ENCODE measurements at places on chromosomes 2 and 18.

GRCh38 chr2:169838743-169839489, 11.7 kb downstream of the UBR3 start:
- no peak for DNase-seq

DNA sequence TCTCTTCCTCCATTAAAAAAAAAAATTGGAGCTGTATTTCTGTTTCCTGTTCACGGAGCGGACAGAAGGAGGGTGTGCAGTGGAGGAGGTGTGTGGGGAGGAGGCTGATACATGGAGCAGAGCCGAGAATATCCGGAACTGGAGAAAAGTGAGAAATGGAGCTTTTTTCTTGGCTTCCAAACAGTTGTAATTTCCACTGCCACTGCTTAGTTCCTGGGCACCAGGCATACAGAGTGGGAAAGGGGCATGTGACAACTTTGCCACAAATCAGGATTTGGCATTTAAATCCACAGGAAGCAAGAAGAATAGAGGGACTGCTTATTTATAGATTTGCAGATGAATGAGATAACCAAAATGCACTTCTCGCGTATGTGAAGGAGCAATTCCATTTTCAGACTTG, 71.2 kb downstream of the BCL11A start:
- no peak for DNase-seq

DNA sequence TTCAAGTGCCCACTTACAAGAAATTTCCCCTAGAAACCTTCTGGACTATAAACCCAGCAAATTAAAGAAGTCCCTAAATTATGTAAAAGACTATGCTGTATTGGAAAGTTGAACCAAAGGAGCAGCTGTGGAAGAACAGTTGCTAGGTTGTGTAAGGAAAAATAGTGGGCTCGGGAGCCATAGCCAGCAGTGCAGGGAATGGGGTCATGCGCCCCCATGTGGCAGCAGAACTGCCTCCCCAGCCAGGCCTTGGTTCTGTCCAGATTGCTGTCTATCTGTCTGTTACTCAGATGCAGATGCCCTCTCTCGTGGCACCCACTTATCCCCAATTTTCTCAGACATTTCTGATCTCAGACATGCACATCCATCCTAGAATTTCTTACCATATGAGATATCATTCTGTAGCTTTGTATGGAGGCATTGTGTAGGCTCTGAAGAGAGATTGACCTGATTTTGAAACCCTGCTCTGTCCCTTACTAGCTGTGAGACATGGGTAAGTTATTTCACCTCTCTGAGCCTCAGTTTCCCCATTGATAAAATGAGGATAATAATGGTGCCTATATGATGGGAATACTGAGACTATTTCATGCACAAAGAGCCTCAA, 258.3 kb downstream of the SS18 start:
- peak; percentile 79 for DNase-seq

DNA sequence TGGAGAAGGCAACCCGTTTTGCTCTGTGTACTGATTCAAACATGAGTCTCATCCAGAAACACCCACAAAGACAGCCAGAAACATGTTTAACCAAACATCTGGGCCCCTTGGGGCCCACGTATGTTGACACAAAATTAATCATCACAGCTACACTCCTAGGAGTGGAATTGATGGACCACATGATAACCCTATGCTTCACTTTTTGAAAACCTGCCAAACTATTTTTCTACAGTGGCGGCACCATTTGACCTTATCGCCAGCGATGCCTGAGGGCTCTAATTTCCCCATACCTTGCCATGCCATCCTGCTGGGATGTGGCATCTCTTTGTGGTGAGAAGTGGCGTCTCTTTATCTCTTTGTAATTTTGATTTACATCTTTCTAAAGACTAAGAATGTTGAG, 38.5 kb downstream of the PSMG2 start:
- DNase-seq, result no peak

GRCh38 chr2:222613715-222614331, 42.1 kb downstream of the FARSB start:
- DNase-seq, result no peak

- DNase-seq, result no peak
Measured at GRCh38 chr2:140990416-140990815, 1140.4 kb downstream of the LRP1B start.

DNA sequence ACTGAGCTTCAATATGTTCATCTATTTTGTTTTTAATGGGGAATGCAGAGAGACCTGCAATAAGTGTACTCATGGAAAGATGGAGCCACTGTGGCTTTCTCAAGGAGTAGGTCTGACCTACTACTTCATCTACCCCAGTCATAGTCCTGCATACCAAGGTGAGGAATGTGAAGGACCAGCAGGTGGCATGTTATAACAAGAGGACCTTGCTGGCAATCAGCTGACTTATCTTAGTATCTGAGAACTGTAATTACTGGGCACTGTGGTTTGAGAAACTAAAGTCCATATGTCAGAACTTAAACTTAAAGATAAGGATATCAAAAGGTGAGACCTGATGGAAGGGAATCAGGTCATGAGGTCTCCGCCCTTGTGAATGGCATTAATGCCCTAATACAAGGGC, 1104.2 kb downstream of the BCL11A start:
- no peak for DNase-seq

DNA sequence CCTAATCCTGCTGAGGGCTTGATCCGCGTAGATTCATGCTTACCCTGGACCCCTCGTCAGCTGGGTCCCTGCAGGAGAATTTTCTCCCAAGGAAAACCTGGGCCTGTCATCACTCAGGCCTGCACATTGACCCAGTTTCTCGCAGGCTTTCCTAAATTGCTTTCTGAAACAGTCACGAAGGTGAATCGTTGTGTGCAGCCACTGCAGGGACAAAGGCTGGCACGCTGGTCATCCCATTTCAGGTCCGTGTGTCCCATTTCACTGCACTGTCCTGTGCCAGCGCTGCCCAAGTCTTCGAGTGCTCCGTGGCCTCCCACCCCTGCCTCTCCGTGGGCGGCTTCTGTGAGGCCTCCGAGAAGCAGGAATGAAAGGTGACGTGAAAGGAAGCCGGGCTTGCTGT, 62.8 kb upstream of the YWHAQ start:
- DNase-seq, result no peak

- DNase-seq, result no peak
Measured at GRCh38 chr2:13014783-13015182, 298.0 kb downstream of the TRIB2 start.

GRCh38 chr2:148928395-148928794, 53.4 kb downstream of the KIF5C start:
- no peak for DNase-seq

- DNase-seq, result no peak
Measured at GRCh38 chr2:60429681-60430080, 123.8 kb downstream of the BCL11A start.

DNA sequence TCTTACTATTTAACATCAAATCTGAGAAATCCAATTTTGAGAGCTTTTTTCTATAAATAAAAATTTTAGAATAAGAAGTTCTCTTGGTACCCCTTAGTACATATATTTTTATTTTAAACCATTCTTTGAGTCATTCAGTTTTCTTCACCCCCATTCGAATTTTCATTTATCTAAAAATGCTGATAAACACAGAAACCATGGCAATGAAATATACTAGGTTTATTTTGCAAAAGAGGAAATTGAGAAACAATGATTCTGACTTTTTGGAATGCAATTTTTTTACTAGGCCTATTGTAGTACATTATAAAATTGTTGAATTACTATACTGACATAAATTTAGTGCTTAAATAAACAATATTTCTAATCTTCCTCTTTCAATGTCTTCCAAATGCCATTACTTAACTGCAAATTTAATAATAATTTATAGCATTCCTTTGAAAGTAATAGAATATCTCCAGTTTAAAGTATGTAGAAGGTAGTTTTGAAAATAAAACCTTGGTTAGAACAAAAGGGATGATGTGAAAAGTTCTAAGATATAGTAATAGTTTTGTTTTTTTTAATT, 46.3 kb downstream of the TANK start:
- DNase-seq, result no peak

DNA sequence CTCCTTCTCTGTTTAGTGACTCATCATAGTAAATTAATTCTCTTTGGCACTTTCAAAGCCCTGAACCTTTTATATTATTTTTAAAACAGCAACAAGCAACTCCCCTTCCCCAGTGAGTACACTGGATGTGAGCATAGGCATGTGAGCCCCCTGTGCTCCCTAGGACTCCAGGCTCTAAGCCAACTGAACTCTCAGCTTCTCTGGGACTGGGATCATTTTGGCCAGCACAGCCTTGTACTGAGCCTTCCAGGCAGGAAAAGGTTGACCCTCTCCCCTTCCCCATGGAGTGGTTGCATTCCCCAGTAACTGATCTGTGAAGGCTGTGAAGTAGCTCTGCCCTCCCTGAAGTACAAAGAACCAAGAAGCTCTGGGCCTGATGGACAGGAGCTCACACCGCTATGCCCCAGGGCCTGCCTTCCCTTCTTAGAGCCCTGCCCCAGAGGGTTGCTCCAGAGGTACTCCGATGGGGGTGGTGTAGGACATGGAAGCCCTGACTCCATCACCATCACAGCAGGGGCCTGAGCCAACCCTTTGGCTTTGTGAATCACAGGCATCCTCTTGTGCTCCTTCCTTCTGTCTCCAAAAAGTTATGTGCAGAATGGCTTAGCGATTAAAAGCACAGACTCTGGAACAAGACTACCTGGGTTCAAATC, 57.8 kb downstream of the ADD2 start:
- DNase-seq, result no peak

GRCh38 chr2:140696449-140696848, 1434.4 kb downstream of the LRP1B start:
- no peak for DNase-seq

DNA sequence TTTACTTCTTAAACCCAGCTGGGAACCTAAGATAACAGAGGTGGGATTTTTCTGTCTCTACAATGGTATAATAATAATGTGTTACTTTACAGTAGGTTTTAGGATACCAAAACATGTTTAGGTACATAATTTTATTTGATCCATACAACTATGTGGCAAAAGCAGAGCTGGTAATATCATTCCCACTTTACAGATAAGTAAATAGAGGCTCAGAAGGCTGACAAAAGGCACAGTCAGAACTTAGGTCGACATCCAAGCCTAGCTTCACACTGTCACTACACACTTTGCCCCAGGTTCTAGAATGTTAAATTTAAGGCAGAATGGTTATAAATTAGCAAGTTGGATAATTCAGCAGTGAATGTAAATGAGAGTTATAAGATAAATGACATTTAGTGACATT, 189.6 kb upstream of the PARD3B start:
- DNase-seq, result no peak

DNA sequence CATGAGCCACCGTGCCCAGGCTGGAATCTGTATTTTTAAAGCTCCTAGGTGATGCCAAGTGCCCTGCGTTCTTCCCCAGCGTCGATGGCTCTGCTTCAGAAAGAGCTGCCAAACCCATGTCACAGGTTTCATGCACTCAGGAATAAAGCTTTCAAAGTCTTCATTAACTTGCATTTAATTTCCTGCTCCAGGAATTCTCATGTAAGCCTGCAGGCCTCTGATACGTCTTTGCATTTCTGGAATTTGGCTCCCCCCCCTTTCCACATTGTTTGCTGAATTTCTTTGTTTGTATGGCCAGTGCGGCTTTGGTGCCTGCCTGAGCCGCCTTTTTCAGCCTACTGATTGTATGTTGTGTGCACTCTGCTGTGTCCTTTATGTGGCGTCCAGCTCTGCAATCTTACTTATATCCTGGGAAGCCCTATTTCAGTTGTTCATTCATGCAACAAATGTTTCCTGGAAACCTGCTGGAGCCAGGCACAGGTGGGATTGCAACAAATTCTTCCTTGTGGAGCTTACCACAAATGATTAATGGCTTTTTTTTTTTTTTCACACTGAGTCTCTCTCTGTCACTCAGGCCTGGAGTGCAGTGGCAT, 17.9 kb upstream of the OTOF start:
- no peak for DNase-seq

- no peak for DNase-seq
Measured at GRCh38 chr18:26710470-26711096, 154.9 kb downstream of the AQP4 start.

DNA sequence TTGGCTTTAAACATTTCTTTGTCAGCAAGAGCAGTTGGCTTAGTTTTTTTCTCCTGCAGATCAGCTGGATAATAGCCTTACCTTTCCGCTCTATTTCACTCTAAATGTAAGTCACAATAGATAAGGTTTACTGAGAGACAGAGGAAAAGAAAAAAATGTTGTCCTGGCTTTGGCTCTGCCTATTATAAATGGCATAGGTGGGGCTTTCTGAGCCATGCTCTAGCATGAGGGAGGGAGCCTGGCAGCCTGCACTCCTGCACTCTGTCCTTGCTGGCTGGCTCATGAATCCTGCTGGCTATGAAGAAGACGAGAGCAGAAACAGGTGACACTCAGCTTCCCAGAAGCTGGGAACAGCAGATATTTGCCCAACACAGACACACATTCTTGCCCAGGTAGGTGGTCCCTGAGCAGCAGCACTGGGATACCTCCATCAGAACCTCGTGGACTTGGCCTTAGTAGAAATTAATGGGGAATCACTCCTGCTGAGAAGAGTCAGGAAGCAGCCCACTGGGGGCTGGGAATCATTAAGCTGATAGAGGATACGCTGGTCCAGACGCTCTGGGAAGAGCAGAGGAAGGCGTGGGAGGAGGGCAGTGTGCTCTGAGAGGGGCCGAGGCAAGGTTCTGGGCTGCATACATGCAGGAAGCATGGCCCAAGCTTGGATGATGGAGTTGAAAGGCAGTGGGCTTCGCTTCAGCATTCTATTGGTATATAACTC, 514.4 kb upstream of the HS6ST1 start:
- DNase-seq, result no peak

DNA sequence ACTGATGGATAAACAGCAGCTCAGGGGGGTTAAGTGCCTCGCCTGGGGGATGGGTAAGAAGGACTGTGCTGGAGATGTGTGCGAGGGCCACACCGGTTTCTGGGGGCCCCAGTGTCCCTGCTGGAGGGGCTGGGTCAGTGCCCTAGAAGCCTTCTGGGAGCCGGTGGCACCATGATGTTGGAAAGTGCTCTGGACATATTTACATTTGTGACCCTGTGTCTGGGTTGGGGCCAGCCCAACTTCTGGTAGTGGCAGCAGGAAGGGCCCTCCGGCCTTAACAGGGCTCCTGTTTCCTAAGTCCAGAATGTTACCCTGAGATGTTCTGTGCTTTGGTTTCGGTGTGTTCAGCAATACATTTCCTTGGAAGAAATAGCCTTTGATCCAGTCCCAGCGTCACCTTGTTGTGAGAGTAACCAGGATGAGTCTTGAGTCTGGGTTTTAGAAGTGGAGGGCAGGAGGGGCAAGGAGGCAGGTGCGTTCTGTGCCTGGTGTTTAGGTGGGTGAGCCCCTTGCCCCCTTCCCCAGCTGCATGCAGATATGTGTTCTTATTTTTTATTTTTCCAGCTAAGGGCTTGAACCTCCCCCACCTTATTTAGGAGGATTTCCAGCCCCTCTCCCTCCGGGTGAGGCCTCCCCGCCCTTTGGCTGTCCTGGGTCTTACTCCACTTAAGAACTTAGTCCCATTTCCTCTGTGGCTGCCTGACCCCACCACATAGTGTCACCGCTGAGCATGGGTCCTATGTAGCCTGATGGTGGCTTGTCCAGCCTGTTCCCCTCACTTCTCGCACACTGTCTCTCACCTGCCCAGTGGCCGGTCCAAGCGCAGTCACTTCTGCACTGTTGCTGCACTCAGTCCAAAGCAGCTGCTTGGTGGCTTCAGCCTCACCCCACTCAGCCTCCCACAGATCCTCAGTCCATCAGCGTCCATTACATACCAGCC, 132.7 kb upstream of the HS6ST1 start:
- no peak for DNase-seq

GRCh38 chr2:242060212-242060835, 190.8 kb downstream of the RTP5 start:
- DNase-seq, result no peak

GRCh38 chr18:31774962-31775361, 14.3 kb upstream of the SLC25A52 start:
- DNase-seq, result no peak

GRCh38 chr2:174059178-174059883, 94.2 kb upstream of the SP3 start:
- DNase-seq, result no peak

GRCh38 chr2:60148716-60149115, 404.7 kb downstream of the BCL11A start:
- DNase-seq, result no peak

Data from adrenal gland (tissue), 19 donors.